ENCODE measurements at places on chromosomes 12 and 14.
A peak's percentile ranks its signal among the peaks of the same experiment; 100 is the strongest.

DNA sequence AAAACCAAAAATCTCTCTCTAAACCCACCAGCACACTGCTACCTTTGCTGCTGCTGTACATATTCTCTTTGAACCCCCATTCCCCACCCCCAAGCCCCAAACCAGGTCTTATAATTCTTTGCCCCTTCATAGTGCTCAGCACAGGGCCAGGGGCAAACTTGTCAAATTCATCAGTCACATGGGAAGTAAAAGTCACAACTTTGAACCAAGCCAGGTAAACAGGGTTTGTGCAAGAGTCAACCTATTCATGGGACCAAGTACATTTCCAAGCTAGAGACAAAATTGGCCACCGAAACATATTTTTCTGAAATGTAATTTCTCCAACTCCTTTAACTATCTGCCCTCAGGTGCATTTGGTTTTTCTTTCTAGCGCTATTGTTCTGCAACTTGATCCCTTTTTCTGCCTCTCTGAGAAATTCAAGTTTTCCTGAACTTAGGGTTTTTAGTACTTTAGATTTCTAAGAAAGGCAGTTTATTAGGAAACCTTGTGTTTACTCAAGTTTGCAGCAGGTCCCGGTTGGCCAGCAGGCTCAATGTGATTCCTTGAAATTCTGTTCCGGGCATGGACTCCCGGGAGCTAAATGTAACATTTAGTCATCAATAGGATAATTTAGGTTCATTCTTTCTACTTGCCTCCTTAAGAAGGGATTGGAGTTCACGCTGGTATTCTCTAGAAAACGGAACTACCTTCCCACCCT lies 230.5 kb downstream of the EFCAB11 start:
- DNase-seq = no peak

DNA sequence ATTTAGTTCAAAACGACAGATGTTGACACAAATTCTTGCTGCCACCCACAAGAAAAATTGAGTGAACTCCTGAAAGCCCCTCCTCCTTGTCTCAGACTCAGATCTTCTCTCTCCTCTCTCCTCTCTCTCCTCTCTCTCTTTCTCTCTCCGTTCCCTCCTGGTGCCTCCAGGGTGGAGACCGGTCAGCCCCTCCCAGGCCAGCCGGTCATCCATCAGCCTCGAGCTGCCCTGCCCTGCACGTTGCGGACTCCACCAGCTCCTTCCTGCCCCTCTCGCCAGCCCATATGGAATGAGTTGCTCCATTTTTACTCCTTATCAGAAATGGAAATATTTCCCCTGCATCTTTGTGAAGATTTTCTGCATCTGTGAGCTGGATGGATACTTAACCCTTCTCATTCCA lies 103.8 kb downstream of the TBX5 start:
- no peak for DNase-seq

DNA sequence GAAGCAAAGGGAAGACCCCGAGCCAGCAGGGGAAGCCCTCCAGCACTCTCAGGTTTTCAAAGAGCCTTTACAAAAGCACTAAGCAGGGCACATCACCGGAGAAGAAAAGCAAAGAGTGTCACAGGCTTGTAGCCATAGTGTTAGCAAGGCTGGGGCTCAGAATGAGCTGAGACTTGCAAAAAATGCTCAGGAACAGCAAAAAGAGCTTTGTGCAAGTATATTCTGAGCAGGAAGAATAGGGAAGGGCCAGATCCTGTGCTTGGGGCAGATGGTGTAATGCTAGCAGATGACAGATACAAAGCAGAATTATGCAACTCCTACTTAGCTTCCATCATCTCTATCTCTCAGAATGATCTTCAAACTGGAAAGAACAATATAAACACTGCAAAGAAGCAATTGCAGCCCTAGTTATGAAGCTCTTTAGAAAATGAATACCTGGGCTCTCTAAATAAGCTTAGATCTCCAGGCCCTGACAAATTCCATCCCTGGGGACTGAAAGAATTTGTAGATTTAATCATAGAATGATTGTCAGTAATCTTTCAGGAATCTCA lies 23.7 kb upstream of the PARP11 start:
- DNase-seq = no peak

DNA sequence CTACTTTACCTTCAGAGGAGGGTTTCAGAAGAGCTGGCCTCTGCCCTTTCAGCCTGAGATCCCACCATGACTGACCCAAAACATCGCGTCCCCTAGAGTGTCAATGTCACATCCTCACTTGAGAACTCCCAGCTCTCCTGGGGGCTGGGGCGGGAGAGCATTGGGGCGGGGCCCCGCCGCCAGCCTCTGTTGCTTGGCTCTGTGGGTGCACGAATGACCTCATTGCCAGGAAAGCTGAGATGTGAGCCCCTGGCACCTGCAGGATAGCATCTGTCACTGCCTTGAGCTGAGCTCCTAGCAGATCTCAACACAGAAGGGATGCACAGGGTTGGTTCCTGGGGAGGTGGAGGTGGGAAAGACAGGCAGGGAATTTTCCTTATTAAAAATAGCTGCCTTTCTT lies 20.6 kb upstream of the MYL2 start:
- no peak for DNase-seq

DNA sequence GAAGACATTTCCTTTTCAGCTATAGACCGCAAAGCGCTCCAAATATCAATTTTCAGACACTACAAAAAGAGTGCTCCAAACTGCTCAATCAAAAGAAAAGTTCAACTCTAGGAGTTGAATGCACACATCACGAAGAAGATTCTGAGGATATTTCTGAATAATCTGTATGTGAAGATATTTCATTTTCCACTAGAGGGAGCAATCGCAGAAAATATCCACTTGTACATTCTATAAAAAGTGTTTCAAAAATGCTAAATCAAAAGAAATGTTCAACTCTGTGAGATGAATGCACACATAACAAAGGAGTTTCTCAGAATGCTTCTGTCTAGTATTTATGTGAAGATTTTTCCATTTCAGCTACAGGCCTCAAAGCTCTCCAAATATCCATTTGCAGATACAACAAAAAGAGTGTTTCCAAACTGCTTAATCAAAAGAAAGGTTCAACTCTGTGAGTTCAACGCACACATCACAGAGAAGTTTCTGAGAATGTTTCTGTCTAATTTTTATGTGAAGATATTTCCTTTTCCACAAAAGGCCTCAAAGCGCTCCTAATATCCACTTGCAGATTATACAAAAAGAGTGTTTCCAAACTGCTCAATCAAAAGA lies 643.8 kb upstream of the ALG10B start:
- no peak for DNase-seq

DNA sequence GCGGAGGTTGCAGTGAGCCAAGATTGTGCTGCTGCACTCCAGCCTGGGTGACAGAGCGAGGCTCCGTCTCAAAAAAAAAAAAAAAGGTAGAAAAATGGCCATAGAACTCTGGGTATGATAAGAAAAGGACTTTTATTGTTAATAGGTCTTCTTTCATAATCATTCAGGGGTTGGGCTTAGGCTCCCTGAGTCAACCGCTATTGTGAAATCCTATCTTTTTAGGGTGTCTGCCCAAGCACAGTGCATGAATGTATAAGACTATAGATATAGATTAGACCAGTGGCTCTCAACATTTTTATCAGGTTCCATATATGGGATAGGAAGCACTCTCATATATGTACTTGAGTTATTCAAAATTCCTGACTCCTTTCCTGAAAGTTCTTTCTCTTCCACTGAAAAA lies 48.7 kb upstream of the USP15 start:
- no peak for DNase-seq

- peak; percentile 46 for DNase-seq
Measured at GRCh38 chr12:70366581-70367257, 629 bp downstream of the KCNMB4 start.

DNA sequence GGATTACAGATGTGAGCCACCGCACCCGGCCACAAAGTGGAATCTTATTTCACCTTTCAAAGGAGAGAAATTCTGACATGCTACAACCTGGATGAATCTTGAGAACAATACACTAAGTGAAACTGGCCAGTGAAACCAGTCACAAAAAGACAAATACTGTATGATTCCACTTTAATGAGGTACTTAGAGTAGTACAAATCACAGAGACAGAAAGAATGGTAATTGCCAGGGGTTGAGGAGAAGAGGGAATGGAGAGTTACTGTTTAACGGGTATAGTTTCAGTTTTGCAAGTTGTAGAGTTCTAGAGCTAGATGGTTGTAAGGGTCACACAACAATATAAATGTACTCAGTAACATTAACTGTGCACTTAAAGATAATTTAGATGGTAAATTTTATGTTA lies 33.4 kb downstream of the ADIPOR2 start:
- no peak for DNase-seq

Measured in naive thymus-derived CD4-positive, alpha-beta T cell (primary cell).